Mammary epithelial cell (primary cell): ENCODE measurements at places on chromosomes 2 and 18.

DNA sequence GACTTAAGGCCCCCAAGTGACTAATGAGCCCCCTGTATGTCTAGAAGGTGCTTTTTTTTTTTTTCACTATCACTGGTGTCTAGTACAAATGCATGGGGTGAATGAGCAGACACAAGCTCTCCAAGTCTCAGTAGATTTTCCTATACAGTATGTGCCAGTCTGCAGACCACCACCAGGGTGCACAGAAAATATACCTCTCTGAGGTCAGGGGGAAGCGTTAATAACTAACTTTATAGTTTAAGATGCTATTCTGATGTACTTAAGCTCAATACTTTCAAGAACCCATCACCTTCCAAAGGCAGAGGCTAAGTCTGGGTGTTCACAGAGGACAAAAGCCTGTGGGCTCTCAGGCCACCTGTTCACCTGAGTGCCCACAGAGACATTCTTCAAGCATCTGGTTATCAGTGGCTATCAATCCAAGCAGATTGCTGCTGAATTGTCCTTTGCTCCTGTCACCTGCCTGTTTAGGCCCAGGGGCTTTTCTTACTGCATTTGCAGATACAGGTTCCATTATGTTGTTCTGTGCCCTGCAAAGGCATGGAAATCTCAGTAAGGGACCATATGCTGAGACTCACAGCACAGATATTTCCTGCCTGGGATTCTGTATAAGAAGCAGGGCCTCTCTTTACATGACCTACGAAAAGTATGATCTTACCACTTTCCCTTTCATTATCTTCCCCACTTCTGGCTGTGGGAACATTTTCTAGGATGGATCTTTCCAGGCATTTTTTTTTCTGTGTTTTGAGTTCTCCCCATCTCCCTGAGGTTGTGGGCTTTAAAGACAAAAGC lies 534.6 kb downstream of the TNS1 start:
- no peak for DNase-seq

- DNase-seq, result no peak
Observed at GRCh38 chr18:5424903-5425664, 118.7 kb downstream of the EPB41L3 start.

- peak; percentile 45 for DNase-seq
Observed at GRCh38 chr2:159612255-159612901, 4.0 kb downstream of the BAZ2B start.

DNA sequence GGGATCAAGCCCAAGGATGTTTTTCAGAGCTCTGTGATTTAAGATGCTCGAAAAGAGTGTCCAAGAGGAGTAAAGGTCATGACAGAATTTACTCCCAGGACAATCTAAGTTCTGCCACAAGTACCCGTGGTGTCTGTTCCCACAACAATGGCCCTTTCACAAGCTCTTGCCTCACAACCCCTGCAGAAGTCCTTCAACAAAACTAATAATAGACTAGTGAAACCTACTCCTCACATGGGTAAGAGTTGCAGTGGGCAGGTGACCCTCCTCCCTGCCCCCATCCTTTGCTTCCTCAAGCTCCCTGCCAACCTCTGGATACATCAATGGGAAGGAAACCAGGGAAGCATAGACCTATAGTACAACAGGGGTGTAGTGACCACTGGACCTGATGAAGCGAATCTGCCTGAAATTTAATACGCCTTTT lies 34.9 kb downstream of the PTCD3 start:
- DNase-seq, result no peak

DNA sequence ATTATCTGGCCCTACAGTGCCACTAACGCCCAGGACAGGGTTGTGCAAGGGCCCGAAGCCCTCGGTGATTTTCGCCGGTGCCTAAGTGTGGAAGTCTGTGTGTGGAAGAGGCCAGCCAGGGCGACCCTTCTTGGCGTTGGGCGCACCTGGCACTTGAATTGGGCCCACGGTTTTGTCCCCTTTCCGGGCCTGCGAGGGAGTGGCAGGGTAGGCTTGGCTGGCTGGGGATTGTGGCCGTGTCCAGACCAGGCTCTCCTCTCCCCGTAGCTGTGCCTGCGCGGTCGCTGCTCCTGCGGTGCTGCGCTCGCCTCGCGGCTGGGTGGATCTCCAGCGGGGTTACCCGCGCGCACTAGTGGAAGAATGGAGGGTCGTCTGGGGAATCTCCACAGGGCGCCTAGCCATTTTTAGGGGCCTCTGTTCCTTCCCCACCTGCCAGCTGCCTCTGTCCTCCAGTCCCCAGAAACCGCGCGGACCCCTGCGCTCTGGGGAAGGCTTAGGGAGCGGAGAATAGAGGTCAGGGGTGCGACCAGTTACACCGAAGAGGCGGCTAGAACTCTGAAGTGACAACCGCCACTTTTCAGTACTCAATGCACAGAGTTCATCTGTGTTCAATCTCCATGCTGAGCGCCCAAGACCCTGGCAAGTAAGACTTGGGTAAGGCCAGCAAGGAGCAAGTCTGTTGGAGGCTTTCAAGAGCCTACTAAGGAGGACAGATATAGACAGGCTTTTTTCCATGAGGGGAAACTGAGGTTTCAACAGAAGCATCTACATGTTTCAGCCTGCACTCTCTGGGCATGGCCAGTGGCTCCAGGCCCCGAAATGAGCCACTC lies 16.0 kb downstream of the EVX2 start:
- no peak for DNase-seq

- no peak for DNase-seq
Observed at GRCh38 chr18:34494359-34494696, 215.8 kb upstream of the DTNA start.

DNA sequence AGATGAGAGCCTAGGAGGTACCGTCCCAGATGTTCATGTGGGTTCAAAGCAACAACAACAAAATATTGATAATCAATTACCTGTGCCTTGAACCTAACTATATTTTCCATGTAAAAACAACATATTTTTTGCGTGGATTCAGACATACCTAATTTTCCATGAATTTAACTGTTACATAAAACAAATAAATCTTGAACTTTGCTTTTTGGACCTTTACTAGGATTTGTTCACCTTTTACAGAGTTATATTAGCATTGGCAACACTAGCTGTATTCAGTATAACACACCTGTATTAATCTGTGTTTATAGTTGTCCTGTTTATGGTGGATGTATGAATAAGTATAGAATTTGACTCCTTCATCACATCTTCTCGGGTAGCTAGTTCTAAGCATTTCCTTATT lies 115.8 kb upstream of the STON1 start:
- no peak for DNase-seq

- DNase-seq, result no peak
Observed at GRCh38 chr2:28704621-28705020, 47.0 kb upstream of the PPP1CB start.

GRCh38 chr2:38146275-38146906 lies 70.4 kb upstream of the CYP1B1 start:
- DNase-seq, result peak; percentile 90

GRCh38 chr2:235049719-235050118 lies 97.9 kb downstream of the SH3BP4 start:
- no peak for DNase-seq

GRCh38 chr2:24021122-24021998 lies 11.5 kb downstream of the MFSD2B start:
- peak; percentile 79 for DNase-seq
